Stimulated activated CD8-positive, alpha-beta memory T cell treated with anti-CD3 and anti-CD28 coated beads, Interleukin-4, amount 100 ng/mL, for 4 hours (primary cell): ENCODE measurements at places on chromosomes 6 and 20.

DNA sequence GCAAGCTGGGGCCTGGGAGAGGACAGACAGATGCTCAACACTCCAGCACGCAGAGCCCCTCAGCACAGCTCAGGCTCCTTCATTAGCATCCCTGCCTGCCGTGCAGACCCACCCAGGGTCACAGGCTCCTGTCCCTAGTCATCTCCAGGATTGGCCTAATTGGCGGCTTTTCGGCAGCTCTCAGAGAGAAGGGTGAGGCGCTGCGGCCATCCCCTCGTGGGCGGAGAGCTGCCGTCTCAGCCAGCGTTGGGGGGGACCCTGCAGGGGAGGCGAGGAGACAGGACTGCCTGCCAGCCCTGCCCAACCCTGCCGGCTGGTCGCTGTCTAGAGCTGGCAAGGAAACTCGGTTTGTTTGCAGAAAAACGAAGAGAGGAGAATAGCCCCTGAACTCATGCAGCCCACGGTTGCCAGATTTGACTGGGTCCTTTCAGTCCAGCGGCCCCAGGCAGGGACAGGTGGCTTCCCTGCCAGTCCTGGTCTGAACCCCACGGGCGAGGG is 26.8 kb downstream of the BHLHE23 start:
- DNase-seq, result no peak

- DNase-seq, result no peak
Measured at GRCh38 chr20:32438331-32438858, 80.3 kb downstream of the ASXL1 start.

DNA sequence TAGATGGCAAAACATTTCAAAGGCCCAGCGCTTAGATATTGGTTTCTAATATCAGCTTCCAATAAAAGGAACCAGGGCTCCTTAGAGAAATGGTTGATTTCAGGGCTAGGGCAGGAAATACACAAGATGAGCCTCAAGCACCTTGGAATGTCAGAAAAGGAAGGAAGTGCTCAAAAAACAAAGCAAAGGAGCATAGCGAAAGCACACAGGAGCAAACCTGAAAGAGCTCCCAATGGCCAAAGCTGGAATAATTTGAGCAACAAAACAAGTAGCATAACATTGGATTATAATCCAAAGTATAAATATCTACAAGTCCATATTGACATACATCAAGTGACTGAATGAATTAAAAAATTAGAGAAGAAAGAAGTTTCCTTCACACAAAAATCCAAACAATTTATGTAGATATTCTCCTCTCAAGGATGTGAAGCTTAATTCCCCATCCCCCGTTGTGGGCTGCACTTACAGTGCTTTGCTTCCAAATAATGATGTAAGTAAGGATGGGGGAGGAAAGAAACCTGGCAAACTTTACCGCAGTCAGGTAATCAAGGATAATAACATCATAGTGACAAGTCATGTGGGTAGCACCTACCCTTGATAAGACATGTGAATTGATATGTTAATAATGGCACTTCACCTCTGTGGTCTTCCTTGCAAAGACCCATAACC is 132.9 kb upstream of the DST start:
- no peak for DNase-seq

GRCh38 chr6:36368421-36368820 is 19.0 kb downstream of the ETV7 start:
- no peak for DNase-seq

DNA sequence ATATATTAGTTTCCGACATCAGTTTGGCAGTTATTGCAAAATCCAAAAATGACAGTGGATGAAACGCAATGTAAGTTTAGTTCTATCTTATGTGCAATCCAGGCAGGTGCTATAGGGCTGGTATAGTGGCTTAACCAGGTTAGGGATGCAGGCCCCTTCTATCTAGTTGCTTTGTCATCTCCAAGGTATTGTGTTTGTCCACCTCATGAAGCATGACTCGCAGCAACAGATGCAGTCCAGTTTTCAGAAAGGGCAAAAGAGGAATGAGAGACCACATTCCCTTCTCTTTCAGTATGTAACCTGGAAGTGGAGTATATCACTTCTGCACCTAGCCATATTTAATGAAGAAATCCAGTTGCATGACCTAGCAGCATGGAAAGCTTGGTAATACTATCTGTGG is 59.7 kb downstream of the PKIB start:
- DNase-seq, result no peak

DNA sequence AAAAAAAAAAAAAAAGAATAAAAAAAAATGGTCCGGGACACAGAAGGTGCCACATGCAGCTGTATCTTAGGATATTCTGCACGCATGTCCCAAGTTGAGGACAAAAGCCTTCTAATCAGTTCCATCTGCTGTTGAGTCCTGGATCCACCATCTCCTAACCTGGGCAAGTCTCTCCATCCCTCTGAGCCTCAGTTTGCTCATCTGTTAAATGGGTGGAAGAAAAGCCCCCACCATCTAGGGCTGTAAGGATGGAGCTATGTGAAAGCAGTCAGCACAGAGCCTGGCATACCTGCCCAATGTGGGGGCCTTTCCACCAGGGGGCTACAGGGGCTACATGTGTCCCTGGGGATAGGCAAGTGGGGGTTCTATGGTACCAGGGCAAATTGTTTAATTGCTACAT is 208.4 kb downstream of the ZMYND8 start:
- no peak for DNase-seq

GRCh38 chr20:53763707-53764414 is 170.2 kb upstream of the ZNF217 start:
- DNase-seq, result no peak

- no peak for DNase-seq
Measured at GRCh38 chr6:30870546-30870945, 13.8 kb upstream of the DDR1 start.

DNA sequence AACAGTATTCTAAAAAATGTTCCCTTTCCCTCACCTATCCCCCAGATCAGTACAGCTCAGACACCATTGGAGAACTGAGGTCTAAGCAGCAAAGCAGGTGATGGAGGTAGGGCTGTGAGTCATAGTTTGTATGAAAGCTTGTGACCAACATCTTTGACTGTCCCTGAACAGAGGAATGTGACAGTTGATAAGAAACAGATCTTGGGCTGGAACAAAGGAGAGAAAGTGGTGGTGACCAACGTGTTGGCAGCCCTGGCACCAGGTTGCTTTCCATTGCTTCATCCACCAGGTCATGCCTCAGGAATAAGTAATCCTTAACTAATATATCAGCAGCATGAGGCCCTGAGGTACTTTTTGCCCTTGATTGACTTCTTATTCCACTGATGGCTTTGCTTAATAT is 19.9 kb upstream of the CRIP3 start:
- DNase-seq, result no peak

- DNase-seq, result no peak
Measured at GRCh38 chr6:166541366-166541765, 45.1 kb downstream of the RAMACL start.

- no peak for DNase-seq
Measured at GRCh38 chr6:31113861-31114540, 599 bp upstream of the PSORS1C1 start.

DNA sequence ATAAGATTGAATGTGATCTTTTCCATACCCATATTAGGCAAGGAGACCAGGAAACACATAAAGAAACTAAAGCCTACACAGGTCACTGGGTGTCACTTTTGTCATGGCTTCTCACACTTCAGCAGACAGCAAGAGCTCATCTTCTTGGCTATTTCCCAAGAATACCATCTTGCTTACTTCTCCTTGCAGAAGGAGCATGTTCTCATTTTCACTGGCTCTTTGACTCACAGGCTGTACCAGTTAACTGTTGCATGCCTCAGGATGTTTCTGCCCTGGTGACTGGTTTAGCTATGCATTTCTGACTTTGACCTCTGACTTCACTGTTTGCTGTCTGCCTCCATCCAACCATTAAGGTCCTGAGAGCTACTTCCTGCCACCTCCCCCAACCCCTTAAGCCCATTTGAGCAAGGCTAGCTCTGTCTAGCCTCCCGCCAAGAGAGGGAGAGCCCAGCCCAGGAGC is 40.3 kb upstream of the OGFRL1 start:
- DNase-seq, result no peak

DNA sequence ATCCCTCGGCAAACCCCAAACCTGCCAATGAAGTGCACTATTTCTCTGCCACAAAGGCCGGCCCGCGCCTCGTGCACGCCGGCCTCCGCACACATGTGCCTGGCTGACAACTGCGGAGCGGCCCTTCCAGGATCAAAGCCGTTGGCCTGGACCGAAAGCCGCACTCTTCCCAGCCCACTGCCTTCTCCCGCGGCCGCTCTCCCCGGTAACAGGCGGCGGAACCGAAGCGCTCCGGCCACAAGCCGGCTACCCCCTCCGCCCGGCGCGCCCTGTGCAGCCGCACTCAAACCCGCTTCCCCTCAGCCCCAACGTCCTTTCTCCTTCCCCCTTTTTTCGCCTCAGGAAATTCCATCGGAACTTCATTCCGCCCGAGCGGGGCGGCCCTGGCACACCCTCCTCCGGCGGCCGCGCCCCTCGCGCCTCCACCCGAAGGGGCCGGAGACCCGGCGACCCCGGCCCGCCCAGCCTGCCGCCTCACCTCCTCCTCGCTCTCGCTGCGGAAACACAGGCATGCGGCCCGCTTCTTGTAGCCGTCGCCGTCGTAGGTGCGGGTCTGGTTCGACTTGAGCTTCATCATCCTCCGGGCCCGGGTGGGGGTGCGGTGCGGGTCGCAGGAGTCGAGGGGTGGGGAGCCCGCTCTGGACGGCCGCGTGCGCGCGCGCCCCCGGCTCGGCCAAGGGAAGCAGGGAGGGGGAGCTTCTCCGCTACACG is 528 bp downstream of the NUDT3 start:
- DNase-seq, result peak; percentile 24

GRCh38 chr20:44603327-44603726 is 20.9 kb downstream of the PKIG start:
- DNase-seq, result no peak

GRCh38 chr6:88730611-88731011 is 232.8 kb downstream of the RNGTT start:
- no peak for DNase-seq

DNA sequence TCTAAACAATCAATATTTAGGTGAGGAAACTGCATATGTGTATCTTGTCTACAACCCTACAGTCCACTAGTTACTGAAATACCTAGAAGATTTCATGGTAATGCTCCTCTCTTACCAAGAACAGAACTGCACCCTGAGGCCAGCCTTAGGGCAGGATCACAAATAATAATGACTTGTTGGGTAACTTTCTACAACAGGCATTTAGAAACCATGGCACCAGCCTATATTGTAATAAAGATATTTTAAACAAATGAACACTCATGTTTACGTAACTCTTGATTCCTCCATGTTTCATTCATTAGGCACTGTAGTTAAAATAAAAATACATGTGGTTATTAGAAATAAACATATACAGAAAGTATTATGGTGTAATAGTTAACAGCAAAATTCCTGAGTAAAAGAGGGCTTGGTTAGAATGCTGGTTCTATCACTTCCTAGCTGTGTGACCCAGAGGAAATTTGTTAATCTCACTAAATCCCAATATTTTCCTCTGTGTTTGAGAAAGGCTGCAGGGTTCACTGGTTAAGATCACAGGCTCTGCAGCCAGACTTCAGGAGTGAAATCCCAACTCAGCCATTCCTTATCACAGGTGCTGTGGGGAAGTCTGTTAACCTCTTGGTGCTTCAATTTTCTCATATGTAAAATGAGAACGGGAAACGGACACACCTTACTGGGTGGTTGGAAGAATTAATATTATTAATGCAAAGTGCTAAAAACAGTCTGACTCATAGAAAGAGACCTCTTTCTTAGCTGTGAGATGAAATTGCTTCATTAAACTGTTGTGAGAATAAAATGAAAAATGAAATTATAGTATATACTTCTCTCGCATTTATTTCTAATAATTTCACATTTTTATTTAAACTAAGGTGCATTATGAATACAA is 8.5 kb downstream of the HMGN3 start:
- no peak for DNase-seq

DNA sequence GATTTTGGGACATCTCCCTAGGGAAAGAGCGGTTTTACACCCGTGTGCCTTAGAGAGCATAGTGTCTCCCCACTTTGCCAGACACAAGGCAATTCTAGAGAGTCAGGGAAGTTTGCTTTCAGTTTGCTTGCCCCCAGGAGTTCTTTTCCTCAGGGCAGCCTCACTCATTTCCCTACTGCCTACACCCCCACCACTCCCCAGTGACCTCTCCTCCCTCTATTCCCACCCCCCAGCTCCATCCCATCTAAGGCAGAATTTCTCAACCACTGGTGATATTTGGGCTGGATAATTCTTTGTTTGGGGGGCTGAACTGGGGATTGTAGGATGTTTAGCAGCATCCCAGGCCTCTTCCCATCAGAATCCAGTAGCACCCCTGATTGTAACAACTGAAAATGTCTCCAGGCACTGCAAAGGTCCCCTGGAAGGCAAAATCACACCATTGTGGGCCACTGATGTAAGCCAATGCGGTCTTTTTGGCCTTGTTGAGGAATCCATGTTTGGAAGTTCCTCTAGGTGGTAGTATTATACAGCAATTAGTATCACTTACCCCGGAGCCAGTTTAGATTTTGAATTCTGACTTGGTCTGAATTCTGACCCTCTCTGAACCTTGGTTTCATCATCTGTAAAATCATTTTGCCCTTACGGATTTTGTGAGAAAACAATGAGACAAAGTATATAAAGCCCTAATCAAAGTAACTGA is 1.3 kb downstream of the EPPIN start:
- DNase-seq, result no peak

DNA sequence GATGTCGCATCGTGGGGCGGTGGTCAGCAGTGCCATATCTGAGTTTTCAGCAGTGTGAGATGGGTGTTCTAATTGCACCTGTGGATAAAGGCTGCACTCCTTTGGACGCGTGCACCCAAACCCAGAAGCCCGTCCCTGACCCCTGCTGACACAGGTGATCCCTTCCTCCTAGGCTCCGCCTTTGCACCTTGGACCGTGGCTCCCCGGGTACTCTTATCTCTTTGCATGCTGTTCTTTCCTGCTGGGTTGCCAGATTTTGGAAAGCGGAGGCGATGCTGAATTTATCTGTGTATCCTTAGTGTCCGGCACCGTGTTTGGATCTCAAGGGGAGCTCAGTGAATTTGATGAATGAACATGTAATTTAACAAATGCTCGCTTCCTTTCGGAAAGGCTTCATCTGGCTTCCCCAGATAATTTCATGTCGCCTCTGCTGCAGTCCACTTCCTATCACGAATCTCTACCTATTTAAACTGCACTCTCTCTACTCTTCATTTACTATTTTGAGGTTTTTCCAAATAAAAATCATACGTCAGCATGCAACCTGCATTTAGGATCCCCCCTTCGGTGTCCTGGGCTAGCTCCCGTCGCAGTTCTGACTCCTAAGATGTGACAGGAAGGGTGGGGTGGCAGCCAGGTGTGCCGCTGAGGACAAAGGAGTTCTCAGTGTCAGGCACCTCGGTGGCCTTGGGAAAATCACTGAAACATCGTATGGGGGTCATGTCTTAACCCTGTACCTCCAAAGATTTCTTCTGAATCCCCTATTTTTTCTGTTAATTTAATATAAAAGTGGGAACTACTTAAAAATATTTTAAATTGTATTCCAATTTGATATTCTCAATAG is 753 bp upstream of the PERP start:
- no peak for DNase-seq

GRCh38 chr20:40588891-40589290 is 100.1 kb downstream of the MAFB start:
- no peak for DNase-seq
